ENCODE measurements at places on chromosomes 1 and 21.

DNA sequence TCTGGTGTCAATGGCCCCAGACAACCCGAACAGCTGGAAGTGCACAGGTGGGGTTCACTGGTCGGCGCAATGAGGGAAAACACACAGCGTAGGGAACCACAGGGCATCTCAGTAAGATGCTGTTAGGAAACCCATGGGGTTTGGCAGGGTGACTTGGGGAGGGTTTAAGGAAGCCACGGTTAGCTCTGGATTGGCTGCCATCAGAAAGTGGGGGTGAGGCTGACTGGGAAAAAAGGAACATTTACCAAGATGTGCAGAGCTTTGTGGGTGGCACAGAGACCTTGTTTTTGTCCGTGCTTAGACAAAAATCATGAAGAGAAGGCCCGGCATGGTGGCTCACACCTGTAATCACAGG is 11.0 kb downstream of the ALDH4A1 start:
- DNase-seq = no peak

DNA sequence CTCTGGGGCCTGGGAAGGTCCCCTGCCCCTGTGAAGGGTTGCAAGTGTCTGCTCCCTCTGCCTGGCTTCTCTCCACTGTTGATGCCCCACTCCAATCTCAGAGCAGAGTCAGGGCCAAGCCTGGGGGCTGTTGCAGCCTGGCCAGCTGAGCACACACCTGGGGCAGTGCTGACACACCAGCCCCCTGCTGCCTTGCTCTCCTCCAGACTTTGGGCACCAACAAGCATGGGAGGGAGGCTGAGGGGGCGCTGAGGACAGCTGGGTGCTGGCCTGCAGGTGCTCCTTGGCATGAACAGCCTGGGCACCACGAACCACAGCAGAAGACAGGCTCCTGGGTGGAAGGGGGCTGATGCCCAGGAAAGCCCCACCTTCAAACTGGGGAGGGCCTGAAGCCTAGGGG is 9.6 kb upstream of the MTR start:
- DNase-seq = no peak

GRCh38 chr1:177432897-177433296 is 262.1 kb downstream of the BRINP2 start:
- DNase-seq = no peak

DNA sequence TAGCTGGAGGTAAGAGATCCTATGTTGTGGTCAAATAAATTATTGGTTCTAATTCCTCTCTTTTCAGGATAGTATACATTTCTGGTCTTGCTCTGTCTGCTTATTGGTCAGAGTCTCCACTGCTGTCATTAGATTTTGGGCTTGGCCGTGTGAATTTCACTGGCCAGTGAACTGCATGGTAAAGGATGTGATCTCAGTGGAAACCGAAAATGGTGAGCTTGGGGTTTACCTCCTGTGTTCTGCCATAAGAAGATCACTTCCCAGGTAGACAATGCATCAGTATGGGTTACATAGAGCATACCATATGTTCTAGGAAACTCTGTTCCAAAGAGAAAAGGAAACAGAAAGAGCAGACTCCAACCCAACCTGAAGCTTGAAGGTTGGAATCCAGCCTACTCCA is 1123.3 kb upstream of the B3GALT2 start:
- no peak for DNase-seq

GRCh38 chr1:24316645-24317044 is 2.5 kb upstream of the GRHL3 start:
- DNase-seq = no peak

DNA sequence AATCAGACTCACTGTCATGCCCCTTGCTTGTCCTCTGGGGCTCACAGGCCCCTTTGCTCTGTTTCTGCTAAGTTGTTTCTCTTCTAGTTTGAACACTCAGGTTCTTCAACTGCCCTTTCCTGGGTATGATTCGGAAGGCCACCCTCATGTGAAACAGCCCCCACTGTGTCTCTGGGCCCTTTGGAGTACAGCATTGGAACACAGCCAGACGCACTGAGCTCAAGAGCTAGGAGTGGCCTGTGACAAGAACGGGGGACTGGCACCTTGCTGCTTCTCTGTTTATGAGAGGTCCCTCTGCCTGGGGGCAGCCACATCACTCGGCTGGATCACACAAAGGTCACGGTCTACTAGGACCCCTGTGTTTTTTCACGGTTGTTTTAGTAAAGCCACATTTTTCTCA is 114.4 kb upstream of the ZC3H12A start:
- no peak for DNase-seq

DNA sequence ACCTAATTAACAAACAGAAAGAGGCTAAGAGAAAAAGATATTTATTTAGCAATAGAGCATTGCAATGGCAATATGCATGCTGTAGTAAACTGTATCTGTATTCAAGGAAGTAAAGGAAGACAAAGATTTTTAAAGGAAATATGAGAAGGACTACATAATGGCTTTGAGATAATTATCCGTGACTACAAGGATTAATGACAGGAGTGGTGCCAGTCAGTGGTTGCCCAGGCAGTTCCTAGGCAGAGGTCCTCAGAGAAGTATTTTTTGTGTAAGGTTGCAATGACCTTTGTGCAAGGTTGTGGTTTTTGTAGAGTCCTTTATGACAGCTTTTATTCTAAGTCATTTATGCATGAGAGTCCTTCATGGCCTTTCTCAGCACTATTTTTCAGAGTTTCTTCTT is 711.1 kb upstream of the CHRM3 start:
- no peak for DNase-seq

GRCh38 chr1:91308544-91308943 is 96.1 kb downstream of the HFM1 start:
- no peak for DNase-seq

Data from femur (tissue), 1 donor.